ENCODE measurements at places on chromosomes 2 and 18.

- no peak for DNase-seq
Measured at GRCh38 chr18:33696332-33697162, 118.5 kb downstream of the ASXL3 start.

GRCh38 chr2:88416016-88416663, 36.4 kb downstream of the FOXI3 start:
- no peak for DNase-seq

GRCh38 chr2:174344716-174345461, 10.1 kb downstream of the SP9 start:
- DNase-seq: no peak

DNA sequence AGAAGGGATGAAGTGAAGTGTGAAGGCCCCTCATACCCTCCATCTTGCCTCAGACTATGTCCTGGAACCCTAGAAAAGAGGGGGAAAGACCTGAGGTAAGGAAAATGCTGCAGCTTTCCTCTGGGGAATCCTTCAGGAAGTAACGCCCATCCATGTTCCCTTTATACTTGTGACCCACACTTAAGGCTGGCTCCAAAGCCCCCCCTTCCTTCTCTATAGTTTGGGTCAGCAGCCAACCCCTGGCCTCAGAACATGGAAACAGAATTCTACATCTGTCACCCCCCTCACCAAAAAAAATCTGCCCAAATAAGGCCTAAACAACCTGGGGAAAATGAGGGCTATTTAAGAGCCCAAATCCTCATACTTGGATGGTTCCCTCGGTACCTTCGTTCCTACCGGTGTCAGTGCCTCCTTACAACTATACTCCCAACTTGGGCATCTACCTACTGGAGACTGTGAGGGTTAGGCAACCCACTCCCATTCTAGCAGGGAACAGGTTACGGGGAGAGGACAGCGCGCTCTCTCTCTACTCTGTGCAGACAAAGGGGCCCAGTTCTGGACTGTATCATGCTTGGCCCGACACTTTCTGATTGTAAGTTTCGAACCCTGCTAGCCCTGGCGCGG, 689 bp downstream of the OST4 start:
- no peak for DNase-seq
